ENCODE measurements at places on chromosomes 3 and 15.

- DNase-seq: no peak
Observed at GRCh38 chr3:151047636-151048035, 37.8 kb upstream of the MED12L start.

- DNase-seq: no peak
Observed at GRCh38 chr3:163139600-163139999, 1643.0 kb downstream of the OTOL1 start.

DNA sequence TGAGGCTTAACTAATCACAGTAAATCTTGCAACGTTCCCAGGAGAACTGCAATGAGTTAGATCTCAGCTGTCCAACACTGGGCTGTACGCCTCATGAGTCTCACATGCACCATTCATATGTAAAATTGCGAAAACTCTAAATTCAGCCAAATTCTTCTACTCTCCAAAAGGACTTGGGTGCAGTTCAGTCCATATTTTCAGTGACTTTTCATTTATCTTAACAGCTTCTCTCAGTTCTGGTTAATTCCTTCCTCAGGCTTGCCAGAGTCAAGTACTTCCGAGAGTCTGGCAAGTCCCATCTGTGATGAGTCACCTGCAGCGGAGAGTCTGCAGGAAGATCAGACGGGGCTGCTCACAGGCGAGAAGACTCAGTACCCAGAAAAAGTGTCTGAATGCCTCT, 11.5 kb downstream of the CCDC80 start:
- peak; percentile 17 for DNase-seq

GRCh38 chr3:71653414-71653807, 69.9 kb upstream of the FOXP1 start:
- no peak for DNase-seq

GRCh38 chr3:117919621-117920020, 1115.0 kb downstream of the IGSF11 start:
- DNase-seq: no peak

DNA sequence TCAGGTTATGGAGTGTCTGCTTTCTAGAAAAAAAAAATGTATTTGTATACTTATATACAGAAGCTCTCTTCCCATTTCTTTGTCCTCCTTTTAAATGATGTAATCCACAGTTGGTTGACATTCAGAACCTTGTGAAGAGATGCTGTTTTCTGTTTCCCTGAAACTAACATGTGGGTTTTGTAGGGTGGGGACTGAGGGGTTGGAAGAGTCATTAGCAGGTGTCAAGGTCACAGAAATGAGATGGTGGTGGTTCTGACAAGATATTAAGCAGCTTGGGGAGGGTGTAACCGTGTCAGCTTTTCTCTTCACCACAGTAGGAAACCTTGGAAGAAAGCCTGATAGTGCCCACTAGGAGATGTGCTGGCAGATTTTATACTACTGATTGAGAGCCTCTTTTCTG, 2.4 kb downstream of the RASA2 start:
- DNase-seq: peak; percentile 24

Measured in activated CD4-positive, alpha-beta T cell treated with anti-CD3 and anti-CD28 coated beads for 4 hours (primary cell).